ENCODE measurements at places on chromosomes 6 and 20.
A peak's percentile ranks its signal among the peaks of the same experiment; 100 is the strongest.

GRCh38 chr20:53793783-53794383 is 200.2 kb upstream of the ZNF217 start:
- no peak for DNase-seq

DNA sequence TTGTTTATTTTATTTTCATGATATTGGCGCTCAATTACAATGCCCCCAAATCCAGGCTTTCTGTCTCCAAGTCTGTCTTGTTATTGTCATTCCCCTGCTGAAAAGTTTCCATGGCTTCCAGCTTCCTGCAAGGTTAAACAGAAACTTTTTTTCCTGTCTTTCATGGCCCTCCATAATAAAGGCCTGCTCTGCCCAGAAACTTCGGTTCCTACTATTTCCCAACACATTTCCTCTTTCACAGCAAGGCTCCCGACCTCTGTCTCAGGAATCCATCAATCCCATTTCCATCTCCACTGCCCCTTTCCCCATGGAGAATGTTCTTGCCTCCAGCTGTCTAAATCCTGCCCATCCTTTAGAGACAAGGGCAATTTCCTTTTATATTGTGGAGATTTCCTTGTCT is 365.2 kb upstream of the JARID2 start:
- no peak for DNase-seq

DNA sequence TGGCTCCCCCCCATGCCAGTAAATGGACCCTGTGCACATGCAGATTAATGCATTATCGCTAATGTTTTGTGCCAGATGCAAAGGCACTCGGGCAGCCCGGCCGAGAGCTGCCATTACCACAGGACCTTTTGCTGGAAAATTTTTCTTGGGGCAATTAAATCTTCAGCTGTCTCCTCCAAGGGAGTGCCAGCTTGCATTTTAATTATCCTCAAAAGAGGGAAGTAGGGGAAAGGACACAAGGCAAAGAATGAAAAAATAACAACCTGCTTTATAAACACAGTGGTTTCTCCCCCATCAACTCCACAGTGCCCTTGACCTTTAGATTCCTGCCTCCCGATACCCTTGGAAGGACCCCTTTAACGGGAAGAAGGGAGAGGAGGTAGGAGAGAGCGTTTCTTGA is 48.2 kb downstream of the PDYN start:
- DNase-seq, result no peak

- DNase-seq, result no peak
These were observed 385.5 kb upstream of the TSHZ2 start for GRCh38 chr20:52586660-52587059.

DNA sequence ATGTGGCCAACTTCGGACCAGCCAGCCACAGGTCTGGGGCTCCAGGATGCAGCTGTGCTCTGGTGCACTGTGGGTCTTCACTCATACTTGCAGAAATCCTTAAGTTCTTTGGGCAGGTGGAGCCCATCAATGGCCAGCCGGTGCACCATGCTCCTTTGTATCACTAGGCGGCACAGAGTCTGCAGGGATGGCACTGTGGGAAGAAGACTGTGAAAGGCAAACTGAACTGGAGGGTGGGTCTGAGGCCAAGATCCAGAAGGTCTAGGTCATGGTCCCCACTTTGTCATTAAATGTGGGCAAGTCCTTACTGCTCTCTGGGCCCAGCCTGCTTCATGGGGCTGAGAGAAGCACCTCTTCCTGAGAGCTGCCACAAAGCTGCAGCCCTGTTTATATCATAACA is 1.3 kb upstream of the SPATA25 start:
- DNase-seq, result no peak

GRCh38 chr6:43916924-43917877 is 147.2 kb downstream of the VEGFA start:
- DNase-seq, result no peak

GRCh38 chr6:124964764-124965105 is 2.5 kb downstream of the RNF217 start:
- no peak for DNase-seq

- DNase-seq, result no peak
These were observed 64.2 kb upstream of the XRN2 start for GRCh38 chr20:21238818-21239536.

DNA sequence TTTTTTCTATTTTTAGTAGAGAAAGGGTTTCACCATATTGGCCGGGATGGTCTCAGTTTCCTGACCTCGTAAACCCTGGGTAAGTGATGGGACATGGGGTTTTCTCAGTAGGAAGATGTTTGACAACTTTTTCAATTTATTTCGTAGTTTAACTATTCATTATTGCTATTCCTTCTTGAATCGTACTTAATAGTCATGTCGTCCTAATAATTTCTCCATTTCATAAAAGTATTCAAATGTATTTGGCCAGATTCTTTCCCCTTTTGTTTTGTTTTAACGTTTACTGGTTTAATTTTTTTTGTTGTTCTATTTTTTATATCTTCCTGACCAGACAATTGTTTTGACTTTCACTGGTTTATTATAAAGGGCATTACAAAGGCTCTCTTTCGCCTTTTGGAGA is 16.3 kb downstream of the GPX5 start:
- DNase-seq, result no peak

GRCh38 chr6:33297406-33297955 is 1.3 kb downstream of the RGL2 start:
- no peak for DNase-seq

- DNase-seq, result no peak
These were observed 85.3 kb upstream of the SIRPA start for GRCh38 chr20:1809611-1810510.

DNA sequence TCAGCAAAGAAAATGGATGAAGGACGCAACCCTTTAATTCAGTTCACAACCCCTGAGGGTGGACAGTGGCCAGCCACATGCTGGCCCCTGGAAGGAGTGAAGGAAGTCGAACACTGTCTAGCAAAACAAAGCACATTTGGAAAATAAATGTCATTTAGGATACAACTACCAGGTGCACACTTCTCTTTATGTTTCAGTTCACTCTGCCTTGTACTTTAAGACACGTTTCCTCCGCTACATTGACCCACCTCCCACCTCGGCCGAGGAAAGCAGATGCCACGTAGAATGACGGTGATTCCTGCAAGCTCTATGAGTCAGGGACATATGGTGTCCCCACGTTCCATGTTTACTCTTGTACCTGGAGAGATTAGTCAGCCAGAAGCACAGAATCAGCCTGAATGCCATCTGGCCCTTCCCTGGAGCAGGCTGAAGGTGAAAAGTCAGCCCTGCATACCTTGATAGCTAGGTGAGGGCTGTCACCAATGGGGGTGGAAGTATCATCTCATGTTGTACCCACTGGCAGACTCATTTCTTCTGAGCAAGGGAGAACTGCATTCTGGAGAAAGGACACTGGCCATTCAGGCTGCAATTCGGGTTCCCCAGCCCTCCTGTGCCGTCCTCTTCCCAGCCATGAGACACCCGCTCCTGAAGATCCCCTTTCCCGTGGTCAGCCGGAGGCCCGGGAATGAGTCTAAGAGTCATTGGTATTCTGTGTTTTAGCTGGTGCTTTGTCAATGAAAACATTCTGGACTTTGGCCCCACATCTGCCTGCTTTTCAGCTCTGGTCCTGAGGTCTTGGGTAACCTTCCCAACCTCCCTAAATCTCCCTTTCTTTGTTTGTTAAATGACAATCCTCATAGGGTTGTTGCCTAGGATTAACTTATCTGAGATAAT is 60.6 kb downstream of the FOXA2 start:
- DNase-seq, result no peak

DNA sequence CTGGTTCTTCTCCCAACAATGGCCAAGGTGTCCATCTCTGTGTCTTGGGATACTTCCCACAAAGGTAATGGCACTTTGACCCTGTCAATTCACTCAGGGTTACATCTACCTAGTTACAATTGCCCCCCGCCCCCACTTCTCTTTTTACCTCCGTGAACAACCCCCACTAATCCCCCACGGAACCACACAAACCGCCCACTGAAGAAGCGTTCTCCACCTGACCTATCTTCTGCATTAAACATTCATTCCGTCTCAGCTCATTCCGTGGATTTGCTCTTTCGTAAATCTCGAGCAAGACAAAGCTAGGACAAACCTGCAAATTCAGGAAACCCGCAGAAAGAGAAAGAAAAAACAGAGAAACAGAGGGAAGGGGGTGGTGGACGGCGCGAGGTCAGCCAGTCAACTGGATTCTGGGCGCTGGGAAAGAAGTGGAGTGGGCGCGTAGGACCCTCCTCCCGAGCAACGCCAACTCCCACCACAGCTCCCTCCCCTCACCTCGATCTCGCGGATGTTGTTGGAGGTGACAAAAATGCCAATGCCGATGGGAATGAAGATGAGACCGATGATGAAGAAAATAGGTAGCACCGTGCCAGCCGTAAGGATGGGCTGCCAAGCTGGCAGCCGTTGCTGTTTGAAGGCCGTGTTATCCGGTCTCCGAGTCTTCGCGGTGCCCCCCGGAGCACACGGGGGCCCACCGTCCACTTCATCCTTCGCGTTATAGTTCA is 523 bp downstream of the TMEM30A start:
- peak; percentile 19 for DNase-seq

- no peak for DNase-seq
These were observed 111.2 kb upstream of the PRDM1 start for GRCh38 chr6:105974986-105975385.

GRCh38 chr6:99219788-99220187 is 129.7 kb downstream of the FAXC start:
- DNase-seq, result no peak

DNA sequence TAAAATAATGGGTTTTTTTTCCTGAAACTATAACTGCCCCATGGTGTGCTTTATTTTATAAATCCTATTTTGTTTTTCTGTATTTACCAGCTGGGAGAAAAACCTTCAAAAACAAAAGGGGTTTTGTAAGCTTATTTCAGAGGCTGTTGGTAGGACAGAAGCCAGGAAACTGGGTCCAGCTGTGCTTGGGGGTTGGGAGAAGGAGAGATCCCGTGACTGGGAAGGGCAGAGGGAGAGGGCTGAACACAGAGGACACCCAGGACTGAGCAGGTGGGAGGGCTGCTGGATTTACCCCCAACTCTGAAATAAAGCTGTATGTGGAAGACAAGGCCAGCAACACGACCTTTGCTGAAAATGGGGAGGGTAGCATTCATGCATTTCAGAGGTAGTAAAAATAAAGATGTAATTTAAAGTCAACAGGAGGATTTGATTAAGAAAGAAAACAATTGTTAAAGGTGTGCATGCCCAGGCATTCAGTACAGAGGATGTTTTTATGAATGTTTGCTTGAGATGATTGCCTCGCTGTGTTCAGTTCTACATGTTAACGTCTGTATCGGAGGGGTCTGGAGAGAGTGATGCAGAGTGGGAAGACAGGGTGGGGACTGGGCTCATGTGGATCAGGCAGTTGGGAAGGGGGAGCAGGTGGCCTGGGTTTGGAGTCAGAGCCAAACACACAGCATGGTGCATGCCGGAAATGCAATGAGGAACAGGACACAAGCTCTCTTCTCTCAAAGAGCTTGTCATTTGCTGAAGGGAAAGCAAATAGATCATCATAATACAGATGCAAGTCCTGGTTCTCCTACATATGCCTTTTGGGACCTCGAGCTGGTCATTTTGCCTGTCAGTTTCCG is 21.4 kb downstream of the ARFGEF3 start:
- no peak for DNase-seq

- no peak for DNase-seq
These were observed 72.1 kb downstream of the PERP start for GRCh38 chr6:138035070-138035469.

DNA sequence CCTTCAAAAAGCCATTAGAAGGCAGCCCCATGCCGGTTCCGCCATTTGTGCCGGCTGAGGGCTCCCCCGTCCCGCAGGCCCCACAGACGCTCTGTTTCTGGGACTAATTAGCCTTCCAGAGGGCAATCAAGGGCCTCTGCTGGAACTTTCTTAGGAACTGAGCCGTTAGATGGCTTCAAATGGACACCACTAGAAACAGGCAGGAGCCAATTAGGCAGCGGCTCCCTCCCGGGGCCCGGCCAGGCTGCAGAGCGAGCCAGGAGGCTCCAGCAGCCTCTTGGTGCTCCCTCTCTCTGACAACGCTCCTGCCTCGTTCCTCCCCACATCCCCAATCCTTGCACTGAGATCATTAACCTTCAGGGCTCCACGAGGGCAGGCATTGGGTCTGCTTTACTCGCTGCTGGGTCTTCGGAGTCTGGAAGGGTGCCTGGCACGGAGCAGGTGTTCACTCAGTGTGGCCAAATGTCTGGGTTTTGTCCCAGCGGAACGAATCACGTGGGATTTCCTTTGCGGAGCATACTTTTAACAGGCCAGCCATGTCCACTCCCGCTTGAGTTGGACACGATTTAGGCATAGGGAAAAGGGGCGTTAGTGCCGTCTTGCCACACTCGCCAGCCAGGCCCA is 98.3 kb downstream of the TMEM242 start:
- DNase-seq, result no peak

DNA sequence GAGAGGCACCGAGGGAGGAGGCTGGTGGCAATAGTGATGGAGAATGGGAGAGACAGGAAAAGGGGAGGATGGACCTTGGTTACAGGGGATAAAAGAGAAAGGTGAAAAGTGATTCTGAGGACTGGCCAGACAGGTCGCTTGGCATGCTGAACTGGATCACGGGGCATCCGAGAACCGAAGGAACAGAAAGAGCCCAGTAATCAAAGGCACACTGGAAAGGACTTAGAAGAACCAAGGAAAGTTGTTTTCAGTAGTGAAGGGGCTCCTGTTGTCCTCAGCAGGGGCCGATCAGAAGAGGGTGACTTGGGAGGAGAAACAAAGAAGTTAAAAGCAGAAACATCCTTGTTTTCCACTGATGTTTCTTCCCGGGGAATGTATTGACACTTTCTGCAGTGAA is 18.9 kb downstream of the SYTL3 start:
- no peak for DNase-seq

DNA sequence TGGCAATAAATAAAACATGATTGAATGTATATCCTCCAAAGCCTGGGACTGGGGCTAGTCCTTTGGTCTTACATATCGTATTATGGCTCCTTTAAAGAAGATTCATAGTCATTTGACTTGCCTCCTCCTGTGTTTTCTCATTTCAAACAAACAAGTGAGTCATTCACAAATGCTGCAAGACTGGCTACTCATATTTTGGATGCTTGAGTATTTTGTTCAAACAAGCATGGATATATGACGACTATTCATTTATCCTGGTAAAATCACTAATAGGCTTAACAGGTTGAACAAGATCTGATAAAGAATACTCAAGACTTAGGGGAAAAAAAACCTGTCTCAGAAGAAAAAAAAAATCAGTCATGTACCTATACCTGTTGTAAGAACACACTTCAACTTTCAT is 111.1 kb upstream of the CCDC28A start:
- DNase-seq, result no peak

DNA sequence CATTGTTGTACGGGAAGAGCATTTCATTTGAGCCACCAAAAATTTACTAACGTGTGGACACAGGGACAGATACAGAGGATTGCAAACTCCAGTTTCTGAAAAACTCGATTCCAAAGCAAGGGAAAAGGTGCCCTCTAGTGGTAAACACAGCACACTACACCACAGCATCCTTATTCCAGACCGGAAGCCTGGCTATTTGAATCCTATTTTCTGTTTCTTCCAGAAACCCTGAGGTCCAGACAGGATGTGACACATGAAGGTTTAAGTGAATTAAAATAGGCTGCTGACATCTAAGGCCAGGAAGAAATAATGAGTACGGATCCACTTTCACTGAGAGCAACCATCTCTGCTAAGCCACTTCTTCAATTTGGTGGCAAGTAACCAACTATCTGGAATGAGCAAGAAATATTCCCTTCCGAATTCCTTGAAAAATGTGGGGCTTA is 31.8 kb upstream of the GMPR start:
- peak; percentile 45 for DNase-seq

Data from stimulated activated CD4-positive, alpha-beta T cell treated with anti-CD3 and anti-CD28 coated beads, Interleukin-15, amount 100 ng/mL, for 24 hours (primary cell).